ENCODE measurements at places on chromosomes 5 and 9.

DNA sequence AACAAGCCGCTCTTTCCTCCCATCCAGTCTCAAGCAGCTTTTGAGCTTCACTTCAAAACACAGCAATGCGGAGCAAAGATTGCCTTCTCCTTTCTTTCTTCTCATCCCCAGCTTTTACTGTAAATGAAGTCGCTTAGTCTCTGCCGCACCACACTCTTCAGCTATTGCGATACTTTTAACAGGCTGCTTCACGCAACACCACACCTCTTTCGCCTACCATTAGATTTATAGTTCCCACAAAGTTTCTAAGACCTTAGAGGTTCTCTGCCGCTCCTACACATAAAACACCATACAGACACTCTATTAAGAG, 711 bp downstream of the PGGT1B start:
- peak overlapping the region; percentile 81 for H3K27ac ChIP-seq
- DNase-seq = peak; percentile 34
- H3K4me3 ChIP-seq = peak overlapping the region; percentile 75
- H3K36me3 ChIP-seq = no peaks in the 10 kb centered on the region
- H3K4me1 ChIP-seq = peaks cover 8% of the 10 kb centered on the region
- H3K27me3 ChIP-seq = no peaks in the 10 kb centered on the region

DNA sequence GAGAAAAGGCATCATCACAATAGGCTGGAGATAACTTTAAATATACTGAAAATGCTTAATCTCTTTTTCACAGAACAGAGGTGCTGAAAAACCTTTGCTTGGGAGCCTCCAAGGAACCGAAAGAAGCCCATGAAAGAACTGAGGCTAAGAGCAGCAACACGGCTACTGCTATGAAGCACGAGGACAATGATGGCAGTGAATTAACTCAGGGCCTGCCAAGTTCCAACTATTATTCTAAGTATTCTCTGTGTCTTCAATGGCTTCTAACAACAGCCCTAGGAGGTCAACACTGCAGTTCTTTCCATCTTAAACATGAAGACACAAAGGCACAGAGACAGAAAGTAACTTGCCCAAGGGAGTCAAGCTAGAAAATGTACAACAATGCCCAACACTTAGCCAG, 293.0 kb upstream of the DAP start:
- H3K36me3 ChIP-seq = no peaks in the 10 kb centered on the region
- H3K27me3 ChIP-seq = no peaks in the 10 kb centered on the region
- H3K27ac ChIP-seq = no peak overlapping the region
- H3K4me3 ChIP-seq = no peak overlapping the region
- H3K4me1 ChIP-seq = no peaks in the 10 kb centered on the region

GRCh38 chr5:131661933-131662332, 26.9 kb upstream of the RAPGEF6 start:
- no peaks in the 10 kb centered on the region for H3K27me3 ChIP-seq
- H3K4me3 ChIP-seq = no peak overlapping the region
- no peak overlapping the region for H3K27ac ChIP-seq
- H3K36me3 ChIP-seq = peaks cover 10% of the 10 kb centered on the region
- H3K4me1 ChIP-seq = no peaks in the 10 kb centered on the region
- no peak for DNase-seq

DNA sequence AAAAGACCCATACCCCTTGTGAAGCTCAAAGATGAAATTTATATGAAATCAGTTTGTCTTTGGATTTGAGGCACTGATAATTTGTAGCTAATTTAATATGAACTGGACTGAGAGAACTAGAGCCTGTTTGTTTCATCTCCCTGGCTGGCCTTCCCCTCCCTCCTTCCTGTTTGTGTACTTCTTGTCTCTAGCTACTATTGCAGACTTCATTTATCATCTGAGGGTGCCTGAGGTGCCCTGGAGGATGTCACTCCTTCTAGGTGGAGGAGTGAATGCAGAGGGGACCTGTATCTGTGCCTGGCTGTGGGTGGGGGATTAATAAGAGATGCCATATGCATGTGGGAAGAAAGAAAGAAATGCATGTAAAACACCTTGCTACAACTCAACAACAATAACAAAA, 22.2 kb upstream of the GNPDA1 start:
- DNase-seq = no peak
- no peak overlapping the region for H3K27ac ChIP-seq
- no peaks in the 10 kb centered on the region for H3K4me1 ChIP-seq
- no peaks in the 10 kb centered on the region for H3K36me3 ChIP-seq
- no peak overlapping the region for H3K4me3 ChIP-seq

DNA sequence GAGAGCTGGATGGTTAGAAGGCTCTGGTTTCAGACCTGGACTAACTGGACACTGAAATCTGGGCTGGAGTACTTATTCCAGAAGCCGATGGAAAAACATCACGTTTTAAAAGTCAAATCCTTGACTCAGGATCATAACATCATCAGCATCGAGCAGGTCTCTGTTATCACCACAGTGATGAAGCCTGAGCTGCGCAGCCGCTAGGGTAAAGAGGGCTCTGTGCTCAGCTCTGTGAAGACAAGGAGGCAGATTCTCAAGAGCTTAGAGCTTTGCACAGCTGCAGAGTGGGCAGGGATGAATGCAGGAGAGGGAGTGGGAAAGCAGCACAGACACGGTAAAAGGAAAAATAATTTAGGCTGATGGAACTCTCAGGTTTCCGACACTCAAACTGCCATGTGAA, 208.8 kb upstream of the TAS2R1 start:
- no peaks in the 10 kb centered on the region for H3K27me3 ChIP-seq
- no peak overlapping the region for H3K4me3 ChIP-seq
- H3K36me3 ChIP-seq = peaks cover 7% of the 10 kb centered on the region
- peaks cover 14% of the 10 kb centered on the region for H3K4me1 ChIP-seq
- H3K27ac ChIP-seq = no peak overlapping the region
- DNase-seq = no peak

DNA sequence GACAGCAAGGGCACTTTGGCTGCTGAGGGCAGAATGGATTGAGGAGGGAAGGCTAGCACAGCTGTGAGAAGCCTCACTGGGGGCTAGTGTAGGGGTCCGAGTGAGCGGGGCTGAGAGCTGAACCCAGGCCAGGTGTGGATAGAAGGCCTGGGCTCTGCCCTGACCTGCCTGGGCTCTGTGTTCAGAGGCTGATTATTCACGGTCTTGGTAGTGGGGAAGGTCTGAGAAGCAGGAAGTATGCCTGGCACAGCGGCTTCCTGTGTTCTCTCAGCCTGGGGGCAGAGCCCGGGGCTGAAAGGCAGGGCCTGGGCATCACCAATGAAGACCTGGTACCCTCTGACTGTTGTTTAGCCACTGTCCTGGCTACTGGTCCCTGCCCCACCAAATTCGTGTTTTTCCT, 136.4 kb upstream of the TBC1D2 start:
- H3K36me3 ChIP-seq = no peaks in the 10 kb centered on the region
- DNase-seq = no peak
- H3K27ac ChIP-seq = no peak overlapping the region
- H3K4me3 ChIP-seq = no peak overlapping the region

DNA sequence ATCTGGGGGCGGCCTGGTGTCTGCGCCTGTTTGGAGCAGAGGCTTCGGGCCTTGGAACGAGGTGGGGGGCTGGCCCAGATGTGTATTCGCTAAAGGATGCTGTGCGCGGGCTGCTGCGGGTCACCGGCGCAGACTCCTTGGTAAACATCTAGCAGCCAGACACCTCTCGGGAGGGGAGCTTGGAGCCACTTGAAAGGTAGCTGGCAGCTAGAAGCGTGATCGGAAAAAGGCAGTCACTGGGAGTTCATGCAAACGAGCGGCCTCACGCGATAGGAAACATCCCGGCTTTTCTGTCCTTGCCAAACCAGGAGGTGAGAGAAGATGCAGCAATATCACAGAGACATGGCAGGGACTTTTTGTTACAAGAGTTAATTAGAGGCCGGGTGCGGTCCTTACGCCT, 8.1 kb downstream of the LAMC3 start:
- H3K27ac ChIP-seq = peak overlapping the region; percentile 82
- no peaks in the 10 kb centered on the region for H3K27me3 ChIP-seq
- H3K36me3 ChIP-seq = no peaks in the 10 kb centered on the region
- peak; percentile 72 for DNase-seq
- no peak overlapping the region for H3K4me3 ChIP-seq

DNA sequence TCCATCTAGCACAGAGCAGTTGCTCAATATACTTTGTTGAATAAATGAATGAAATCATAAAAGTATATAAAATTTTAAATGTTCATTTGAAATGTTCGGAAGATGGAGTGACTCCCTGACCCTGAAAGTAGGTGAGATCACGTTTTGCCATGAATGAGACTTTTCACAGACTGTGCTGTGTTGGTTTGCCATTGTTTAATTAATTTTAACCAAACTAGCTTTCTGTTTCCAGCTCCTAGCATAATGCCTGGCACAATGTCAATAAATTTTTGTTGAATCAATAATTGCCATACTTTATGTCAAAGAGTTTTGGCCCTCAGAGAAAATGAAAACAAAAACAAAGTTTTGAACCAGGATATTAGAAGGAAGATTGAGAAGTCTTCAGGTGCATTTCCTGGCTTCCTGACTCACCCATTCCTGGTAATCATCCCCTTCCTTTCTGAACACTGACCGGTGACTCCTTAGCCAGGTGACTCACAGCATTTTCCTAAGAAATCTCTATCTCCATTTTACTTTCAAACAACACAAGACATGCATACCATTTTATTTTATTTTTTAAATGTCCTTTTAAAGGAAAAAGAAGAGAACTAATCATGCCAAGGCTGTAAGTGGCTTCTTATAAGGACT, 15.1 kb downstream of the SLC28A3 start:
- no peak for DNase-seq
- peaks cover 4% of the 10 kb centered on the region for H3K36me3 ChIP-seq
- no peaks in the 10 kb centered on the region for H3K27me3 ChIP-seq
- H3K27ac ChIP-seq = no peak overlapping the region
